AG09309 (cell line): ENCODE measurements at places on chromosomes 2 and 18.

GRCh38 chr2:173755798-173756197 is 209.4 kb downstream of the SP3 start:
- DNase-seq, result no peak

DNA sequence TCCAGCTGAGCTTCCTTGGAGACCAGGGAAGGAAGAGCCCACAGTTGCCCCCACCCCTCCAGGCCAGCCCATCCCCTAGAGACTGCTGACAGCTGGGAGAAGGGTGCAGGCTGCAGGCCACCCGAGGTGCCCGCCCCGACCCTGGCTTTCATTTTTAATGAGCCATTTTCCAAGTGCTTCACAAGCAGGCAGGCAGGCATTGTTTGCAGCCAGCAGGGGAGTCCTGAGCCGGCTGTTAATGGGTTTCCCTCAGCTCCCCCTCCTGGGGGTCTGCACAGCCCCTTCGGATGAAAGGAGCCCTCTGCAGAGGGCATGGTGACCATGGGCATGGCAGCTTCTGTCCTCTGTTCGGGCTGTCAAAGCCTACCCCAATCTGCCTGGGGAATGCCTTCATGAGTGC is 94.5 kb downstream of the ZBTB7C start:
- no peak for DNase-seq

DNA sequence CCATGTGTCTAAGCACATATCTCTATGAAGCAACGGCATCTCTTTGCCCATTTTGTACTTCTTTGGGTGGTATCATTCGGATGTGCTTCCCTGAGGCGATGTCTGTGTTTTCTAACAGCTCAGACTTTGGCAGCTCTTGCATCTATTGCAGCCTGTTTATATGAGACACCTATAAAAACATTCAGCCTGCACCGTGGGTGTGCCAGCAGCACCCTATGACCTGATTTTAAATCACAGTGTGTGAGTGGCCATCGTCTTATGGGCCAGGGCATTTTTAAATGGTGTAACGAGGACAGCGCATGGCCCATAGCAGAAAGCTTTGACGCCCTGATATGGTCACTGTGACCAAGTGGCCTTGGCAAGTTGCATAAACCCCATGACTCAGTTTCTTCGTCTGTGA is 12.9 kb downstream of the NPAS2 start:
- no peak for DNase-seq

- no peak for DNase-seq
Observed at GRCh38 chr2:8922431-8922830, 81.1 kb downstream of the MBOAT2 start.

GRCh38 chr2:8682719-8683667 is 1.1 kb downstream of the ID2 start:
- no peak for DNase-seq

DNA sequence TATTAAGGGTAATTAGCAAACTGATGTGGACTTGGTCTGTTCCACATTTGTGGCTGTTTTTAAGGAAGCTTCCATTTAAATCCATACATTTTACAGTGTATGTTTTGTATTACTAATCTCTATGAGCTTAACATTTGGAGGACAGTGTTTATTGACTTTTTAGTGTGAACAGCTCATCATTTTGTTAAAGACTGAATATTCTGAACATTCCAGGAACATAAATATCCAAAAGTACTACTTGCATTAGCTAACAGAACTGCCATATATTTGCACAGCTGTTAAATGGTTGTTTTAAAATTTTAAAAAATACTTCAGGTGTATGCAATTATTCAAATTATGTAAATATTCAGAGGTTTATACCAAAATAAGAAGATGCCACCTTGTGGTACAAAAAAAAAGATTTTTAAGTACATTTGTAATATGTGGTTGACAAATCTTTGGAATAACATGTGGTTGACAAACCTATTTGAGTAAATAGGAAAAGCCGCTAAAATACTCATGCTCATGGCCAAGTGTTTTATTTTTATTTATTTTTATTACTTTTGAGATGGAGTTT is 439.7 kb upstream of the FANCL start:
- DNase-seq, result no peak
